ENCODE measurements at places on chromosomes 5 and 9. TPM values are rescaled to one million over a fixed set of nuclear protein-coding genes. Genes with fewer than 3 reads are reported as not detected.

Gene CCDC152
- total RNA-seq: 2.3 TPM

Gene CCDC192
- total RNA-seq: not detected

Gene TRIM32
- total RNA-seq: 20.3 TPM

Gene FAM169A
- total RNA-seq: not detected

Gene SLC6A19
- not detected for total RNA-seq

Gene C6
- 26.9 TPM for total RNA-seq

Gene F12
- not detected for total RNA-seq

Gene SARDH
- 25.9 TPM for total RNA-seq

Measured in cardiac atrium fibroblast (primary cell).